Activated CD8-positive, alpha-beta memory T cell treated with anti-CD3 and anti-CD28 coated beads for 1 hour (primary cell): ENCODE measurements at places on chromosomes 11 and 22.

GRCh38 chr22:22702237-22703202 lies 58.1 kb downstream of the GGTLC2 start:
- DNase-seq = no peak

DNA sequence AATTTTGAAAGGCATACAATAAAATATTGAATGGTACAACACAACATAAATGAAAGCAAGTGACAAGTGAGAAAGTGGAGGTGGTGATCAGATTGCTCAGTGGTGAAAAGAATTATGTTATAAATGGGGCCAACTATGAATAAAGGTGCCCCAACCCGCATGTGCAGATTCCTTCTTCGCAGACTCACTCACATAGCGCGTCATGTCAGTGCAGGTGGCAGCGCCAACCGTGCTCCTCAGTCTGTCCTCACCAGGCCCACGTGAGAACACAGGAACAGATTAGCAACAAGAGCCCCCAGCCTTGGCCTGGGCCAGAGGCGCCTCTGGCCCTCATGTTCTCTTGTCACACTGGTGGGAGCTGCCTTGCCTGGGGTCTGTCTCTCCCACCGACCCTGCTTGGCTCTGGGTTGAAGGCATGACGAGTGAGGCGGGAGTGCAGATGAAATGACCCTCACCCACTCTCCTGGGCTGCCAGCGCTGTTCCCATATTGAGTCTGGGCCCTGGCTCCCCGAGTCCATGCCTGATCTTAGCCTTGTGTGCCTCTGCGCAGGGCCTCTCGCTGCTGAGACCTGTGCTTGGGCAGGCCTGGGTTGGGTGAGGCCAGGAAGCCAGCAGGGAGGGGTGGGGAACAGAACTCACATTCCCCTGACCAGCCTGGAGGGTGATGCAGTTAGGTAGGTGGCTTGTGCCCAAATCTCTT lies 6.4 kb downstream of the ATG16L2 start:
- no peak for DNase-seq

- DNase-seq = no peak
Observed at GRCh38 chr11:110425751-110426545, 3.8 kb upstream of the FDX1 start.

GRCh38 chr11:69365558-69365957 lies 71.6 kb downstream of the MYEOV start:
- DNase-seq = no peak

DNA sequence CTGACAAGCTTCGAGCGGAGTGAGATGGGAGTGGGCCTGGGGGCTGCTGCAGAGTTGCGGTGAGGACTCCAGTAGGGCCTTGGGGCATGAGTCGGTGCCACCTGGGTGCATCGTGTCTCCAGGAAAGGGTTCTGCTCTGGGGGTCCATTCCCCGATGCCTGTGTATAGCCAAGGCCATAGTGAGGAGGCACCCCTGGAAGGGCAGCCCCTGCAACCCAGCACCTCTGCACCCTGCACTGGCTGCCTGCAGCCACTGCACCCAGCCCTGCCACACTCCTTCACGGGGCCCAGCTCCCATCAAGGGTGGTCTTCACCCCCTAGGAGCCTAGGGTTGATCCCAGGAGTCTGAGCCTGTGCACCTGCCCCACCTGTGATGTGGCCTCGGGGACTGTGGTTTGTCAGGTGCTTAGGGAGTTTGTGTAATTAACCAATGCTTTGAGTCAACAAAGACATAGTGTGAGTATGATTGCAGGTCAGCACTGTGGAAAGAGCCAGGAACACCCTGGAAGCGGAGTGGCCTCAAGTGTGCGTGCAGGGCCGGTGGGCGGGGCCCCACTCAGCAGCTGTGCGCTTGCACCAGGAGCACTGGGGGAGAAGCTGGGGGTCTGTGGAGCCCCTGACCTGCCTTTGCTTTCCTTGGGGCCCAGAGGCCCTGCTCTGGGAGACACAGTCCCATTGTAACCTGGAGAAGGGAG lies 1299.3 kb downstream of the BRD1 start:
- no peak for DNase-seq

DNA sequence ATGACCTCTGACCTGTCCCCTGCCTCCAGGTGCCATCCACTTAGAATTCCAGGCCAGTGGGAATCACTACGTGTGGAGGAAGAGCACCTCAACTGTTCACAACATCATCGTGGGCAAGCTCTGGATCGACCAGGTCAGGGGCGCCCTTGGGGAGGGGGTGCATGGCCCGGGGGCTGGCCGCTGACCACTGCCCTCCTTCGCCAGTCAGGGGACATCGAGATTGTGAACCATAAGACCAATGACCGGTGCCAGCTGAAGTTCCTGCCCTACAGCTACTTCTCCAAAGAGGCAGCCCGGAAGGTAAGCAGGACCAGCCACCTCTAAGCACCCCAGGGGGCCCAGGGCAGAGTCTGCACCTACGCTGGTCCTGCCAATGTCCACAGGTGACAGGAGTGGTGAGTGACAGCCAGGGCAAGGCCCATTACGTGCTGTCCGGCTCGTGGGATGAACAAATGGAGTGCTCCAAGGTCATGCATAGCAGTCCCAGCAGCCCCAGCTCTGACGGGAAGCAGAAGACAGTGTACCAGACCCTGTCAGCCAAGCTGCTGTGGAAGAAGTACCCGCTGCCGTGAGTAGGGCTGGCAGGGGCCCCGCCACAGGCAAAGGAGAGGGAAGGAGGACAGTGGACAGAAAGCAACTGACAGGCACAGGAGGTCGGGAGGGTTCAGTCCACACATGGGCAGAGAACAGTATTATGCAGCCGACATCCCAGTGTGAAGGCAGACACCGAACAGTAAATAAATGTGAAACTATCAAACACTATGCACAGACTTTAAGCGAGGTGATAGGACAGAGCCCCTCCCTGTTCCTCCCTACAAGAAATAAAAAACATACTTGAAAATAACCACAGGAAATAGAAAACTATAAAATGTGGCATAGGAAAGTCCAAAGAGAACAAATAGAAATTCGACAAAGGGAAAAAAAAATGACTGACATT lies 74.9 kb downstream of the MORC2 start:
- no peak for DNase-seq

- DNase-seq = no peak
Observed at GRCh38 chr11:87030458-87031054, 7.2 kb upstream of the TMEM135 start.

GRCh38 chr22:44248926-44249325 lies 63.8 kb downstream of the SHISAL1 start:
- DNase-seq = no peak
